ENCODE measurements at places on chromosomes 5 and 9.

- no peak for DNase-seq
Observed at GRCh38 chr9:33677961-33678360, 117.4 kb upstream of the PRSS3 start.

GRCh38 chr5:107968406-107968843 lies 297.7 kb upstream of the EFNA5 start:
- DNase-seq: no peak

DNA sequence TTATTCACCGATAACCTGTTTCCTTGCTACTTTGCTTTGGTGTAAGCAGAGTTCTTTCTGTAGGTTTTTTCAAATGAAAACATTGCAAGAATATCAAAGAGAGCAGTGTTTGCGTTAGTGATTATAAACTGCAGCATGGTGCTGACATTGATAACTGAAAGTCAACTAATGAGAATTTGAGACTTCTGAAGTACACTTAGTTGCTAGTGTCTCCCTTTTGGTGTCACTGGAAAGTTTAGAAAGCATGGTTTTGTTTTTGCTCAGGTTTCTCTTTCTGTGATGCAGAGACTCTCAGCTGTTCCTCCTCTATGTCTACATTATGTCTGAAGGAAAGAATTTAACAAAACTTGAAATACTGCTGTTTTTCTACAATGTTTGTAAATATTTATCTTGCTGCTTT lies 80.2 kb upstream of the ZNF169 start:
- DNase-seq: no peak

DNA sequence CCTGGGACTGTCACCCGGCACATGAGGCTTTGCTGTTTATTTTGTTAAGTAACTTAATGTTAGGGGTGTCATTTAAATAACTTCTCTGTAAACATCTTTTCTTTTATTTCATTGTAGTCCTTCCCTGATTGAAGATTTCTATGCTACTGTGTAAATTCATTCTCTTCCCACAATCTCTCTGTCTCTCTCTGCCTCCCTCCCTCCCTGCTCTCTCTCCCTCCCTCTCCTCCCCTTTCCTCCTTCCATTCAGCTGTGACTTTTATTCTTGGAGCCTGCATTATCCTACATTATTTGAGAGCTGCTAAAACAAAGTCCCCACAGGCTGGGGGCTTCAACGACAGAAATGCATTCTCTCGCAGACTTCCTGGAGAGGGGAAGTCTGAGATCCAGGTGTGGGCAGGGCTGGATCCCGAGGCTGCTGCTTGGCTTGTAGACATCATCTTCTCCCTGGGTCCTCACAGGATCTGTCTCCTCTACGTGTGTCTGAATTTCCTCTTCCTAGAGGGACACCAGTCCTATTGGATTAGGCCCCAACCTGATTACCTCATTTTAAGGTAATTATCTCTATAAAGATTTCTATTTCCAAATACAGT lies 18.4 kb downstream of the UBE2QL1 start:
- DNase-seq: no peak

DNA sequence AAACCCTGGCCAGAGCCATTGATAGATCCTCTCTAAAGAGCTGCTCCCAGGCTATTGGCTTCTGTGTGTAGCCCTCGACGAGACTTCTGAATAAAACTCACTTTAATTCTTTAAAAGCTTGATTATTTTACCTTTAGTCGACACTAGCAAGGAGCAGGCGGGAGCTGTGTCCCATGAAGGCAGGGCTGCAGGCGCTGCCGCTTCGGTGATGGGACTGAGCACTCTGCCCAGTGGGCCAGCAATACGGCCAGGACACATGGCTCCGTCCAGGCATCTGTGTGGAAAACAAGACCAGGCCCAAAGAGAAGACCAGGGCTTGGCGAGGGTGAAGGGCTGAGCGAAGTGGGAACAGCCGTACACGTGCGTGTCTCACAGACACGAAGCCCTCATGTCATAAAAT lies 365.9 kb downstream of the GADD45G start:
- no peak for DNase-seq

DNA sequence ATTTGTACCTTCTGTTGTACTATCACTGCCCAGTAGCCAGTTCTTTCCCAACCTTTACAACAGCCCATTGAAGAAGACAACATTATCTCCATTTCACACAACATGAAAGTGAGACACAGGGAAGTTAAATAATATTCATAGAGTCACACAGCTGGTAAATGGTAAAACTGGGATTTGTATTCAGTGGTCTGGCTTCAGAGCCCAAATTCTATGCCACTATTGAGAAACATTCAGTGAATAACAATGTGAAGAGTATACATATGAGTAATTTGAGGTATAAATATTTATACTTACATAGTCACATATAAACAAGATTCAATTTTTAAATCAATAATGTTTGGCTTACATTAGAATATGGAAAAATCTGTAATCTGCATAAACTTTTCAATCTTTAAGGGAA lies 13.8 kb downstream of the SMIM15 start:
- DNase-seq: no peak

DNA sequence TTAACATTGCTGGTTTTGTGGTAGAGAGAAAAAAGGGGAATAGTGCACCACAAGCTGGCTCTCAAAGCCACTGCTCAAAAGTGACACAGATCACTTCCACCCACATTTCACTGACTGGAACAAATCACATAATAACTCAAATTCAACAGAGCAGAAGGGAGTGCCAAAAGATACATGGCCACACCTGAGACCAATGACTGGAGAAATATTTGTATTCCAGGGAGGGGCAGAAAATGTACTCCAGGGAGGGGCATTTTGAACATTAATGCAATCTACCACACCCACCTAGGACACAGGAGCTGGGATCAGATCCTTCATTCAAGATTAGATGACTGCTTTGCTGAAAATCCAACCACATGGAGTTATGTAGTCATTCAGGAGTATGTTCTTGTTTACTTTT lies 44.8 kb upstream of the ALDOB start:
- no peak for DNase-seq

- DNase-seq: no peak
Observed at GRCh38 chr5:168659286-168659847, 80.2 kb upstream of the PANK3 start.

- DNase-seq: no peak
Observed at GRCh38 chr5:7271435-7272084, 124.4 kb upstream of the ADCY2 start.

Measured in kidney tubule cell (primary cell).